ENCODE measurements at places on chromosomes 6 and 20.
A peak's percentile ranks its signal among the peaks of the same experiment; 100 is the strongest.

DNA sequence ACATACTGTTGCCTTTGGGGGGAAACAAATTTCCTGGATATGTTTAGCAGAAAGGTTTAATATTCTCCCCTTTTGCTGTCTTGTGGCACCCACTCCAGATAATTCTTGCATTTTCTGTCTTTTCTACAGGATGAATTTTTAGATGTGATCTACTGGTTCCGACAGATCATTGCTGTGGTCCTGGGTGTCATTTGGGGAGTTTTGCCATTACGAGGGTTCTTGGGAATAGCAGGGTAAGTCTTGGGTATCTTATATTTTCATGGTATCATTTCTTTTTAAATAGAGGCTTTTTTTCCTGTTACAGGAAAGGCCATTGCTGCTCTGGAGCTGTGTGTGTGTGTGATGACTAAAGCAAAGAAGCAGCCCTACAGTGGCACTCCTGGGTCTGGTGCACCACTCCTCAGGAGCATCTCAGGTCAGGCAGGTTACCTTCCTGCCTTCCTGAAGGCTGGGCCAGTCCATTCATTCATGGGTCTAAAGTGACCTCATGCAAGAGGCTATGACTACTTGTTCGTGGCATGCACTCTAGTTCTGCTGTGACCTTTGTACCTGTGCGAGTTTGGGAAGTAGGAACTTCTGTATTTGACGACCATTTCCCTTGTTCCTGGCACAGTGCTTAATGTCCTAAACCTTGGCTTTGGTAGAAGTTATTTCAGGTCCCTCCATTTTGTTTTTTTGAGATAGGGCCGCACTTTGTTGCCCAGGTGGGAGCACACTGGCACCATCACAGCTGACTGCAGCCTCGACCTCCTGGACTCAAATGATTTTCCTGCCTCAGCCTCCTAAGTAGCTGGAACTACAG is 2.2 kb downstream of the RAB5IF start:
- no peak for DNase-seq

DNA sequence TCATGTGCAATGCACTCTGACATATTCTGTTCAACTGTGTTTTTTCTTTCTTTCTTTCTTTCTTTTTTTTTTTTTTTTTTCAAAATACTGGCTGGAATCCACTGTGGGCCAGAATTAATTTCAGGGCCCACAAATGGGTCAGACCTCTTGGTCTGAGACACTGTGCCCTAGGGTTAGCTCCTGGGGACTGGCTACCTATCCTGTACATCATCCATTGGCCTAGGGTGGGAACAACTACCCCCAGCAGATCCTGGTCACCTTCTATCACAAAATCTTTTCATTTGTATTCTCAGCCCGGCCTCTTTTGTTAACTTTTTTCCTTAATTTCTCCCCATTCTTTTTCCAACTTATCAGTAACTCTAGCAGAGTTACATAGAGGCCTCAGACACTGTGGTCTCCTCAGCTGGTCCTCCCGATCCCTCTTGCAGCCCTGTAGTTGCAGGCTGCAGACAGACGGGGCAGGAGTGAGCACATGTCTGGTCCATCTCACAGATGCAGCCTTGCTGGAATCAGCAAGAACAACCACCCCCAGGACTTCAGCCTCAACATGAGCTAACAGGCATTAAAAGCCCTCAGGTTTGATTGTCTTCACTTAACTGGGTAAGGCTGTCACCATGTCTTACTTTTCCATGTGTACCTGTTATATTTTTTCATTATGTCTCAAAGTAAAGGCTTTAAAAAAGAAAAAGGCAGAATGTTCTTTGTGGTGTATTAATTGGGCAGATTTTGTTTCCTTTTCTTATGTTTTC is 41.3 kb downstream of the TXLNB start:
- peak; percentile 79 for DNase-seq

DNA sequence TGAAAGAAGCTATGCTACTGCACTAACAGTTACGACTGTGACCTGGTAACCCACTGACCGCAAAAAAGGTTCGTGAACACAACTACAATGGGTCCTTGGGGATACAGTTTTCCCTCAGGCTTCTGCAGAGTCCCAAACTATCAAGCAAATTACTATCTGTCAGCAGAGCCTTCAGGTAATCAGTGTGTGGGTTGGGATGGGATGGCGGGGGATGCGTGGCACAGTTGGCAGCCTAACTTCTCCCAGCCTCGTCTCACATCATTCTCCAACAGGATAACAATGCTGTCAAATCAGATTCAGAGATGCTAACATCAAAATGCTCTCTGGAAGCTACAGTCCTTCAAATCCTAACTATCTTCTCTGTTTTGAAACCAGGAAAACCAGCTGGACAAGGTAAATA is 102.3 kb downstream of the EPM2A start:
- DNase-seq, result no peak

DNA sequence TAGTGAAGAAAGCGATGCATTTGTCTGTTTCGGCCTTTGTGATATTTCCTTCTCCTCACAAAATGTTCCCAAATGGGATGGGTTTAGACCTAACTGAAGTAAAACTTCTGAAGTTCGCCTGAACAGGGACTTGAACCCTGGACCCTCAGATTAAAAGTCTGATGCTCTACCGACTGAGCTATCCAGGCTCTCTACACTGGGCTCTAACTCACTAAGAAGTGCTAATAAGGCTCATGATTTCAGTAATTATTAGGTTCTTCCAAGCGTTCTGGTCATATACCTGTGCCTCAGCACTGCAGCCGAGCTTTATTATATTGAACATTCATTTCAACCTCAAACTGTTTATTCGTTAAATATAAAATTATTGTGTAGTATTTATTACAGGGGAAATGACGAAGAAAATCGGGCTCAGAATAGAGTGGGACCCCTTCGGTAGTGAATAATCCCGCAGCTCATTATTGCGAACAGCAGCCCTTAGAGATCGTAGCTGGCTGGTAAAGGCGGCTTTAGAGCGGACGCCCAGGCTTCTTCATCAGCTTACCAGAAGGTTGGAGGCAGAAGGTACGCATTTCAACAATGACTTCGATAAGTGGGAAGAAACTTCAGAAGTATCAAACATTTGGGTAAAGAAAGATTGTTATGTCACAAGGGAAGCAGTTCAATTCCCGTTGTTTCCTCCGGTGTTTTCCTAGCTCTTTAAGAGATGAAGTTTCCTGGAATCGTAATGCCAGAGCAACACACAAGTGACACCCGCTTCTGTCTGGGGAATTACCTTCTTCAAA is 119.0 kb upstream of the ZNF184 start:
- no peak for DNase-seq

GRCh38 chr20:59771506-59772372 is 161.7 kb downstream of the SYCP2 start:
- DNase-seq, result no peak

DNA sequence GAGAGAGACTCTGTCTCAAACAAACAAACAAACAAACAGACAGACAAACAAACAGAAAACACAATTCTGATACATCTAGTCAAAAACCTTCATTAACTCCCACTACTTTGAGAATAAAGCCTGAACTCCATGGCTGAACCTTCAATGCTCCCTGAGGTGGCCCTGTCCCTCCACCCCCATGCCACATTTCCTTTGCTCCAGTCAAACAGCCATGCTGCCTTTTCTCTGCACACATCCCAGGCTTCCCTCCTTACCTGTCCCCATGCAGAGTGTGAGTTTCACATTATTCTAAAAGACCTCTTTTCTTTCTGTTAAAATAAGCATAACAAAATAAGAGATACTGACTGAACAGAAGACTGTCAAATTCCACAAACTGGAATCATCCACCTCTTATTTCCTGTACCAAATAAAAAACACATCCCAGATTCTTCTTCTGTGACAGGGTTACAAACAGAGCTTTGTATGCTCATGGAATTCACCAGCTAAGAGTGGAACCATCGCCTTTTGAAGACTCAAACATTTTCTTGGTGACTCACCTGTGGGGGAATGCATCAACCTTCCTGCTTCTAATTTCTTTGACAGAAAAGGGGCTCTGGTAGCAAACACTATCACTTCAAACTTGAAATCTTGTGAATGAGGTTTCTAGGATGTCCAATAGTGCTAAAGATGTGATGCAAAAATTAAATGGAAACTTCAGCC is 71.0 kb upstream of the SLC22A16 start:
- no peak for DNase-seq

DNA sequence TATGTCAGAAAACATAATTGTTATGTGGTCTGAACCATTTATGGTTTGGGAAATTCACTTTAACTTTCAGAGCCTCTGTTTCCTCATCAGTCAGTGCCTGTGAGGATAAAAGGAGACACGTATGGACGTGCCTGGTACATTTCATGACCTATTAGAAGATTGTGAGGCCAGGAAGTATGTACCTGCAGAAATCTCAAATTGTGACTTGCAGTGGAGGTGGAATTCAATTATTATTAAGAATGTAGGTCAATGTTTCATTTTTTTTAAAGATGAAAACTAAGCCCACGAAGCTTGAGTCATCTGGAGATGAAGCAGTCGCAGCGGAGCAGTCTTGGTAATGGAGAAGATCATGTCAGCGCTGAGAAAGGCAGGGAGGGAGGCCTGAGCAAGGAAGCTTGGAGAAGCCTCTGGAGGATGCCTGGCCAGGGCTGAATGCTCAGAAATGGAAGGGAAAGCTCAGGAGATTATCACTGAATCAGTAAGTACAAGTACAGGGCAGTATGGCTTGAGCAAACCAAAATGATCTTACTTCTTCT is 3.9 kb upstream of the DSE start:
- DNase-seq, result no peak

DNA sequence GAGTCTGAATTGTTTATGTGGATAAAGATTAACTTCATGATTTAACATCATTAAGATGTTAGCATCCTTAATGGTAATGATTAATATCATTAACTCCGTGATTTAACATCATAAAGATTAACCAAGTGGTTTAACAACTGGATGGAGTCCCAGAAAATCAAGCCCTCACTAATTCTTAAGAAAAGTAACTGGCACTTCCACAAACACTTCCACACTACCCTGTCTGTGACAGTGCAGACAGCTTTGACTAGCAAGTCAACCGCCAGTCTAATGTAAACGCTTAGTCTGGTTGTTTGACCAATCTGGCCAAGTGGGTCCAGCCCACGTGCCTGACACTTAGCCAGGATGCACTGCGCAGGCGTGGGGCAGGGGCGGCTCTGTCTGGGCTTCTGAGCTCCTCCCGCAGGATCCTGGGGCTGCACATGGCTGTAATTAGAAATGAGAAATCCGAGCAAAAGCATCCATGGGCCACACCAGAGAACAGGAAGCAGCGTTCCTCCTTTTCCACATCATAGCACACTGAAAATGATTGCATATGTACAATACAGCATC is 424.2 kb downstream of the FOXA2 start:
- no peak for DNase-seq

- no peak for DNase-seq
Measured at GRCh38 chr20:41318271-41318649, 729 bp upstream of the ZHX3 start.

DNA sequence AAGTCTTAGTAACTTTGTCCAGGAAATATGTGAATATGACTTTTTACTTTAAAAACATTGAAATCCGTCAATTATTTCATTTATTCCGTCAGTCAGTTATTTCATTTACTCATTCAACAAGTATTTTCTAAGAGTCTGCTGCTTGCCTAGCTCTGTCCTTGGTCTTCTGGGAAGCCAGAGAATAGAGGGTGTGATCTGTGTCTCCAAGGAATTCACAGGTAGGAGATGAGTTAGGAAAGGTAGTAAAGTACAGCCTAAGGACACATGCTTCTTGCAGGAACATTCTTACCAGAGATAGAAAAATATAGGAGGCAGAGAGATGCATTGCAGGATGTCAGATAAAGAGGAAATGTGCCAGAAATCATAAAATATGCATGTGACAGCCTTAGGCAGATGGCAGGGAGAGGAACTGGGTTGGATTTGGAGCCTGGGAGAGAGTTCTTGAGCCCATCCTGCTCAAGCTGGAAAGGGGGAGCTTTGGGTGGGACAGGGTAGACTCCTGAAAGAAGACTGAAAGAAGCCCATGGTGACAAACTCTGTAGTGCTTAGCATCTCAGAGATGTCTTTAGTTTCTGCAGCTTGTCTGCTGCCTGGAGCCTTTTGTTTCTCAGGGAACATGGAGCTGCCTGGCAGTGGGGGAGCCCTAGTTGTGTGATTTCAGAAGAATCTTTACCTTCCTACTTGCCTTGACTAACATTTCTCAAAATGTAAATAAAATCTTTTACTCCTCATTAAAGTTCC is 3.5 kb downstream of the SH3BGRL2 start:
- no peak for DNase-seq

- no peak for DNase-seq
Measured at GRCh38 chr6:89685311-89685710, 46.8 kb upstream of the LYRM2 start.
